ENCODE measurements at places on chromosomes 2 and 18. TPM values are rescaled to one million over a fixed set of nuclear protein-coding genes. Genes with fewer than 3 reads are reported as not detected.

The C2orf15 gene
- 1.5 TPM for total RNA-seq

DNA sequence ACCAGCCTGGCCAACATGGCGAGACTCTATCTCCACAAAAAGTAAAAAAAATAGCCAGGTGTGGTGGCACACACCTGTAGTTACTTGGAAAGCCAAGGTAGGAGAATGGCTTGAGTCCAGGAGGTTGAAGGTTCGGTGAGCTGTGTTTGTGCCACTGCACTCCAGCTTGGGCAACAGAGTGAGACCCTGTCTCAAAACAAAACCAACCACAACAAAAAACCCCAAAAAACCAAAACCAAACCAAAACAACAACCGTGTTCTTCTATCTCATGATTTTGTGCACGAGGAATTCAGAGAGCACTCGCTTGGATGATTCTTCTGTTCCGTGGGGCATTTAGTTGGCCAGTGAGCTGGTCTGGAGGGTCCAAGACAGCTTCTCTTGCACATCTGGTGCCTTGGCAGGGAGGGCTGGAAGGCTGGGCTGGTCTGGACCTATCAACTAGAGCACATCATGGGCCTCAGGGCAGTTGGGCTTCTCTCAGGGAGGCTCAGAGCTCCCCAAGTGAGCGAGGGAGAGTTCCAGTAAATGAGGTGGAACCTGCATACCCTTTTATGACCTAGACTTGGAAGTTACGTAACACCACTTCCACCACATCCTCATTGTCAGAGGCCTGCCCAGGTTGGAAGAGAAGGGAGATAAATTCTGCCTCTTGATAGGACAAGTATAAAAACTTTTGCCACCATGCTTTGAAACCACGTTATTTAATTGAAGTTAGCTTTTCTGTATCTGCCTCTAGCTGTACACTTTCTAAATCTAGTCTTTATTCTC lies 25.2 kb downstream of the SIX2 start:
- no peak for DNase-seq

- no peak for DNase-seq
These were observed 10.9 kb upstream of the CDH20 start for GRCh38 chr18:61322265-61322873.

- DNase-seq: no peak
These were observed 29.5 kb upstream of the RBMS1 start for GRCh38 chr2:160522951-160523710.

DNA sequence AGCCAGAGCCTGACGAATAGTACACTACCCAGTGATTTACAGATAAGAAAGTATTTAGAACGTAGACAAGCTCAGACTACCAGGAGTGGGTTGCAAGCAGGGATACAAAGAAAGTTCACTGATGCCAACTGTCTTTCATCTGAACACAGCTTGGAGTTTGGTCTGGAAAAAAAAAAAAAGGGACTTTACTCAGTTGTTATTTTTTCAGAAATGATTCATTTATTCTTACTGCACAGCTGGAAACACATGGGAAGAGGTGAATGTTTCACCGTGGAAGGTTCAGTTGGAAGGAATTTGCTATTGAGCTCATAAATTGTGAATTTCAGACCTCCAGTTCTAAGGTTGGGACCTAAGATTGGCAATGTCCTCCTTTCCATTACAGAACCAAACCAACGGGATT lies 259.7 kb downstream of the ETAA1 start:
- DNase-seq: no peak

The TRIM43 gene
- not detected for total RNA-seq

- no peak for DNase-seq
These were observed 235.5 kb downstream of the CMPK2 start for GRCh38 chr2:6630209-6630608.

Measured in lower lobe of right lung (tissue), 2 donors.